Karpas-422 (cell line): ENCODE measurements at places on chromosomes 12 and 14. TPM values are rescaled to one million over a fixed set of nuclear protein-coding genes. Genes with fewer than 3 reads are reported as not detected.

The ETFBKMT gene
- total RNA-seq: 1.0 and 1.5 TPM in 2 replicates

The CFAP251 gene
- total RNA-seq: 17.9 and 30.3 TPM in 2 replicates

The CACNA2D4 gene
- 0.22 and 0.37 TPM in 2 replicates for total RNA-seq

The RBMS2 gene
- 0.54 and 3.7 TPM in 2 replicates for total RNA-seq

The SLC25A47 gene
- total RNA-seq: not detected in 2 replicates

The STAC3 gene
- 5.9 and 7.8 TPM in 2 replicates for total RNA-seq

The PLCZ1 gene
- total RNA-seq: not detected in 2 replicates

The NUP37 gene
- total RNA-seq: 65.7 and 108 TPM in 2 replicates

The LIN52 gene
- total RNA-seq: 17.1 and 34.0 TPM in 2 replicates

The CCDC177 gene
- not detected in 2 replicates for total RNA-seq

- DNase-seq: no peak
Observed at GRCh38 chr14:61599942-61600341, 95.4 kb upstream of the HIF1A start.

DNA sequence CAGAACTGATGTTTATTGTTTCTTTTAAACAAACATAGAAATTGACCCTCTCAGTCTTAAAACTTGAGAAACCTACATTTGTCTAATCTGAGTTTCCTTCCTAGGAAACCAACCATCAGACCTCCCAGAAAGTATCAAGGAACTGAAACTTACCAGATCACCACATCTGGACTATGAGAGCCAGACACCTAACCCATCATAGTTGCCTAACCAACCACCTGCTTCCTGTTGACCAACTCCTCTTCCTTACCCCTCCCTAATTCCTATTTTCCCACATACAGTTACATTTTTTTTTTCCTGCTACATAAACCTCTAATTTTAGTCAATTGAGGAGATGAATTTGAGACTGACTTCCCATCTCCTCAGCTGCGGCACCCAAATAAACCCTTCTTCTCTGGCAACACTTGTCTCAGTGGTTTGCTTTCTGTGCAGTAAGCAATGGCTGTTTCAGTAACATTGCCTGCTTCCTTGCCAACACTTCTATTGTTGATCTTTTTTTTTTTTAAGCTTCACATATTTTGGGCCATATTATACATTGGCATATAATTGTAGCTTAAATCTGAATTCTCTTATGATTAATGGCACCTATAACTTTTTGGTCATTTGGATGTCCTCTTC is 34.3 kb downstream of the KLRD1 start:
- DNase-seq: no peak

GRCh38 chr14:98503086-98503815 is 768.7 kb downstream of the BCL11B start:
- no peak for DNase-seq

DNA sequence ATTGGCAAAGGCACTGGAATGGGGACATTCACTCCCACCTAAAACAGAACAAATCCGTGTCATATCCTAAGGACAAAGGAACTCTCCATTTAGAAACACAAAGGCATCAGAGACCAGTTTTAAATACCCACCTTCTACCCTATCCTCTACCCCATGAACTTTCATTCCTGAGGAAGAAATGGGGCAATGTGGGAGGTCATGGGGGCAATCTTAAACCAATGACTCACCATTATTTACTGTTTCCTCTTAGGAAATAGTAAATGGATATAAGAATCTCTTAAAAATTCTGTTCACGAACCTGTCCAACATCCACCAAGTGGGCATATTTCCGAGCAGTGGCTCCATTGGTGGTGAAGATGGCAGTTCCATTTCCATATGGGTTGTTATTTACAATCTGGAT is 19.4 kb downstream of the ALDH6A1 start:
- no peak for DNase-seq

DNA sequence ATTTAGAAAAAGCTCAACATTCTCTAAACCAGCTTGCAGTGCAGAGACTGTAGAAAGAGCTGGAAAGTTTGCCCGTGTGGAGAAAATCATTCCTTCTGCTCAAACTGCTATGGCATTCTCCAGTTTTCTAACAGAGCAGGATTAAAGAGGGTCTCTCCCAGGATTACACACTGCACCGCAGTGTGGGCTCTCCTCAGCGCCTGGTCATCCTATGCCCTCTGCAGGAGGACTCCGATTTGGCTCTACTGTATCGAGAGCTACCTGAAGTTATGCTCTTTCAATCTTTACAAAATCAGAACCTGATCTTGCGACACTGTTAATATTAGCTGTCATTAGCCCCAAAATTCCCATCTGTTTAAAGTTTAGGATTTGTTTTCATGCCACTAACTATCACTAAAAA is 33.0 kb downstream of the BHLHE41 start:
- no peak for DNase-seq

DNA sequence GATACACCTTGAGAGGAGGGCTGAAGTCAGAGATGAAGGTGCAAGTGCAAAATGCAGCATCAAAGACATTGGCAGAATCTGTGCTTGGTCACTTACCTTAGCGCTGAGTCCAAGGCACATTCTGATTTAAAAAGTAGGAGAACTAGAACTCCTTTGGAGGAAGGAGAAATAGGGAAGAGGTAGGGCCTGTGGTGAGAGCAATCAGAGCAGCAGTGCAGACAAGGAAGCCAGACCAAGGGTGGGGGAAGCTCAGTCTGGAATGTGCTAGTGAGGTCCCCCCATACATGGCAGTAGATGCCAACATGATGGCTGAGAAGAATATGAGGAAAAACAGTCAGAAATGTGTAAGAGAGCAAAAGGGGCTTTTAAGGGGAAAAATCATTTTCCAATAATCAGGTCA is 206.5 kb downstream of the SSPN start:
- DNase-seq: no peak

- no peak for DNase-seq
Observed at GRCh38 chr12:64526859-64527258, 74.9 kb downstream of the TBK1 start.

GRCh38 chr12:5921966-5922899 is 22.8 kb downstream of the ANO2 start:
- no peak for DNase-seq

DNA sequence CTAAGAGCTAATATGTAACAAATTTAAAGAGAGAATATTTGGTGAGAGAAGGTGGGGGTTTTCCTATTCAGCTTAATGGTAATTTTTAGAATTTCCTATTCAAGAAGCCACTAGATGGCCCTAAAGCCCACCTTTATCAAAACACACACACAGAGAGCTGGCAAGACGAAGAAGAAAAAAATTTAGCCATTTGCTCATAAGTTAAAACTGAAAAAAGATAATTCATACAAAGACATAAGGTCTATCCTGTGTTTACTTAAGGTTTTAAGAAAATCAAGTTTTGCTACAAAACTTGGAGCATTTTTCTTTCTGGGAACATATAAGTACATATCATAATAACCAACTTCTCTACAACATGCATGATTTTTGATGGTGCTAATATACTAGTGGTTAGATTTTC is 46.8 kb upstream of the PCED1B start:
- peak; percentile 81 for DNase-seq

GRCh38 chr14:92794547-92794941 is 439 bp downstream of the GOLGA5 start:
- DNase-seq: peak; percentile 55

- peak; percentile 62 for DNase-seq
Observed at GRCh38 chr14:60867503-60868172, 113.2 kb downstream of the TRMT5 start.

GRCh38 chr14:40576880-40577478 is 1029.7 kb upstream of the LRFN5 start:
- DNase-seq: no peak

DNA sequence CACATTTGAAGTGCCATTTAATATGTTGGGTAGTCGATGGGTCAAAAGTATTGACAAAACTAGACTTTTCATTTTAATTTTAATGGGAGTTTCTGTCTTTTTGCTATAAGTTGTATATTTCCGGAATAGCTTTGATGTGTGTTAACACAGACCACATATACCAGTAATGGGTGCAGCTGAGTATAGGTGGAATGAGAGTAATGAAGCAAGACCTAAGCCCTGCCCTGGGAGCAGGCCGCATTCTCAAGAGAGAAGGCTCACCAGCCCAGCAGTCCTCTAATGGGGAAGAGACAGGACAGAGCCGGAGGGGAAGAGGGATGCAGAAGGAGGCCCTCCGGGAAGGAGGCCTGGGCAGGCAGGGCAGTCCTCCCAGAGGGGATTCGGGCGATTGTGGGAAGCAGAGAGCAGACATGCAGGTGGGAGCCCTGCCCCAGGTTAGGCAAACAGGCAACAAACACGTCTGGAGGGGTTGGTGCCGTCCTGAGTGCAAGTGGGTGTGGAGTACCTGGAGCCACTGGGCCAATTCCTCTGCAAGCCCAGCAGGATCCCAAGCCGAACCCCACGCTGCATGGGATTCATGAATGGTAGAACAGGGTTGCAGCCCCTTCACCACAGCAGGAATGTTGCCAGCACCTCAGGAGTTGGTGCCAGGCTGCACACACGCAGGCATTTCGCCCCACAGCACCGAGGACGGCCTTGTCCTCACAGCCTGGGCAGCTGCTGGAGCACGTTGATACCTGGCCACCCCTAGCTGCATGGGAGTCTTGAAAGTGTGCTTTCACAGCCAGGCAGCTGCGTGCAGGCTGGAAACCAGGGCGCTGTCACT is 7.8 kb downstream of the CKB start:
- no peak for DNase-seq

DNA sequence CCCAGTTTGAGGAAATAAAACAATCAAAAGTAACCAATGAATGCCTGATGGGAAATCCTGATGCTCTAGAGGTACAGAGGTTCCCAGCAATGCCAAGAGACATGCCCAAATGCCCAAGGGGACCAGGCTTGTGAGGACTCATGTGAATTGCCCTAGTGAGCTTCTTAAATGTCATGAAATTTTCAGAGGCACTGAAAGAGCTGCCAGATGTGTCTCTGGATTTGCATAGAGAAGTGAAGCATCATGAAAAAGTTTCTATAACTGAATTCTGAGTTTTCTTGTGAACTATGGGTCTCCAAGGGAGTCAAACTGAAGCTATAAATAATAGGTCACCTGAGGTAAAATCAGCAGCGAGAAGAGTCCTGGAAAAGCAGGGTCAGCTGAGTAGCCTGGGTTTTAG is 9.9 kb downstream of the PTPRR start:
- peak; percentile 70 for DNase-seq
